COR-L47 (cell line): ENCODE measurements at places on chromosomes 2 and 18.
A peak's percentile ranks its signal among the peaks of the same experiment; 100 is the strongest.

GRCh38 chr2:55418072-55418471, 1.6 kb downstream of the CCDC88A start:
- no peak for DNase-seq

DNA sequence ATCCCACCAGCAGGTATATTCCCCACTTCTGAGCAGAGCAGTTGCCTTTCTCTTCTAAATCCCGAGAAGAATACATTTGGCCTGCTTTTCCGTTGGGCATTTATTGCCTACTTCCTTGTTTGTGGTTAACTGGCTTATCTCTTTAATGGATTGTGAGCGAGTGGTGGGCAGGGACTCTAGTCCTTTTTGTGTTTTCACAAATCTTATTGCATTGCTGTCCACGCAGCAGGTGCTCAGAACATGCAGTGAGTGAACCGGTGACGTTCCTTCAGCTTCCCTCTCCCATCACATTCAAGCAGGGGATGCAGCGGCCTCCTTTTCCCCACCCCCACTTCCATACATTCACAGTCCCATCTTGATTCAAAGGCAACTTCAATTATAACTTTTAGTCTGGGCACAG, 28.9 kb upstream of the GAREM2 start:
- no peak for DNase-seq

DNA sequence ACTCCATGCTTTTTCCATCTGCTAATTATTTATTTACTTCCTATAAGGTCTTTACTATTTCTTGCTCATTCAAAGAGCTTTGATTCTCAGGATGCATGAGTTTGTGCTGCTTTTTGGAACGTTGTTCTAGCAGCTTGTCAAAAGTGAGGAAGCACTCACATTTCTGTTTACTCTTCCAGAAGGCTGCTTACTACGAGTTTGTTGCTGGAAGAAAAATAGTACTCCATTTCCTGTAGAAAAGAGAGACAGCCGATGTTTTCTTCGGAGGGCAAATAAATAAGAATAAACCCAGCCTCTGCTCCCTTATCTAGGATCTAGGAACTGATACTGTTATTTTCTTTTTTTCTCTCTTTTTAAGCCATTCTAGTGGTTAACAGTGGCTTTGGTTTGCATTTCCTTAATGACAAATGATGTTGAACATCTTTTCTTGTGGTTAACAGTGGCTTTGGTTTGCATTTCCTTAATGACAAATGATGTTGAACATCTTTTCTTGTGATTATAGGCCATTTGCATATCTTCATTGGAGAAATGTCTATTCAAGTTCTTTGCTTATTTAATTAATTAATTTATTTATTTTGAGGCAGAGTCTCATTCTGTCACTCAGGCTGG, 20.5 kb downstream of the CYP27A1 start:
- no peak for DNase-seq

GRCh38 chr18:14189858-14190257, 57.6 kb upstream of the ZNF519 start:
- no peak for DNase-seq

- DNase-seq = no peak
Observed at GRCh38 chr18:2935438-2936192, 77.3 kb downstream of the LPIN2 start.

DNA sequence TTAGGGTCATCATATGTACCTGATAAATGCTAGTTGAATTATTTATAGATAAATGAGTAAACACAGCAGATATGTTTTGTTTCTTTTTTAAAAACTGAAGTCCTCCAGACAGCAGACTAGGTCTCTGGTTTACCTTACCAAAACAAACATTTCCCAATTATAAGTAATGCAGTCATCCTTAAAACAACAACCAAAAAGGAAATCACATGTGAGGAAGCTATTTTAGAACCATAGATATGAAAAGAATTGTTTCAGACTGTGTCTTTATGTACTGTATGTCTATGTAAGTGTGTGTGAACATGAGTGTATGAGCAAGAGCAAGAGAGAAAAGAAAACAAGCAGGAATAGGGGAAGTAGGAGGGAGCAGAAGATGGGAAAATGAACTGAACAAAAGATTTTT, 441.0 kb downstream of the CPS1 start:
- DNase-seq = no peak

- DNase-seq = peak; percentile 31
Observed at GRCh38 chr2:138787053-138787666, 7.0 kb upstream of the NXPH2 start.

DNA sequence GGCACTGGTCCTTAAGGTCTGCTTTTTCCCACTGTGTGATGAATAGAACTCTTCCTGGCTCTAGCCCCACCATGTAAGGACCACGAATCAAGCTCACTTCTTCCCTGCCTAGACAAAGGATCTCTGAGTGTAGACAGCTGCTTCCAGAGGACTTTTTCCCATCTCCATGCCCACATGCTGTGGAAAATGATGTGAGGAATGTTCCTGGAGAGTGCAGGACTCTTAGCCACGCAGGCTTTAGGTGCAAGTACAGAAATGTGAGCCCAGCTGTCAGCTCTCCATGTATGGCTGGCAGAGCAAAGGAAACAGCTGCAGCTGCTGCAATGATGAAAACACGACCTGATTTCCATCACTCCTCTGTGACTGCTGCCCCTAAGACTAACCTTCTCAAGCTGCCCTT, 35.5 kb downstream of the NXPH2 start:
- no peak for DNase-seq

GRCh38 chr2:60376252-60376651, 177.2 kb downstream of the BCL11A start:
- no peak for DNase-seq

GRCh38 chr18:67682516-67682915, 166.0 kb upstream of the DSEL start:
- no peak for DNase-seq

DNA sequence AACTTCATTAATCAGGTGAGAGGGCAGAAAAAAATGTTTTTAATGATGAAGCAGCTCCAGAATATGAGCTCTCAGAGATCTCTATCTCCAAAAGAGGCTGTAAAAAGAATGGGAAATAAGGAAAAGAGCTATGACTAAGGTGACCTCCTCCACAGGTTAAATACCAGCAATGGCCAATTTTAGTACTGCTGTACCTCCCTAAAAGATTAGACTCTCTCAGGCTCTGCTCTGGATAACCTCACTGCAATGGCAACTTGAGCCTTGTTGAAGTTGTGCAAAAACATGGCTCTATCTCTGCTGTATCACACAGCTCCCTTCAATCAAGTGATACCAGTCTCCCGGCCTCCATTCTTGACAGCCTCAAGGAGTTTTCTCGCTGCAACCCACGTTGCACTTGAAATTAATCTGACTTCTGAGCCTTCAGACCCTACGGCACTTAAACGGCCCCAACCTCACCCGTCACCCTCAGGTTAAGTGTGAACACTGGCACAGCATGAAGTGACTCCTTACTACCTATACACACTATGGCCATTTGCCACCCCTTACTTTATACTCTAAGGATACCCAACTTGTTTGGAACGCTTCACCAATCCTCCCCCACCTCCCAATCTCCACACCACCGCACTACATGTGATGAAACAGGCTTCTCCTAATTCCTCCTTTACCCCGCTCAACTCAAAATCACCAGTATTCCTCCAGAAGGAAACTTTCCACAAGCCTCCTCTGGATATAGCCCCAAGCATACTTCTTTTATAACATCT, 36.3 kb downstream of the SMAD2 start:
- DNase-seq = no peak

- peak; percentile 79 for DNase-seq
Observed at GRCh38 chr2:231613663-231614558, 21.2 kb downstream of the TEX44 start.

- no peak for DNase-seq
Observed at GRCh38 chr18:56647951-56648893, 2.9 kb upstream of the WDR7 start.

- no peak for DNase-seq
Observed at GRCh38 chr2:8412082-8412481, 269.8 kb upstream of the ID2 start.

DNA sequence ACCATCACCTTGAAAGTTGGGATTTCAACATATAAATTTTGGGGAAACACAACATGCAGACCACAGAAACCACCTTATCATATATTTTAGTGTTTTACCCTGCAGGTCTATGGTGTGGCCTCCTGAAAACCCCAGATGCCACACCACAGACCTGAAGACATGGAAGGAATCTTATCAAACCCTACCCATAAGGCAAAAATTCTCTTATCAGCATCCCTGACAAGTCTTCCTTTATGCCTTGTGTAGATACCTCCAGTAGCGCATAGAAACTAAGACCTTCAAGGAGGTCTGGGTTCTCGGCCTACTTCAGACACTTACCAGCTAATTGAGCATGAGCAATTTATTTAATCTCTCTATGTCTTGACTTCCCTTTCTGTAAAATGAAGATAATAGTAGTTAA, 59.1 kb upstream of the SLC14A2 start:
- no peak for DNase-seq

DNA sequence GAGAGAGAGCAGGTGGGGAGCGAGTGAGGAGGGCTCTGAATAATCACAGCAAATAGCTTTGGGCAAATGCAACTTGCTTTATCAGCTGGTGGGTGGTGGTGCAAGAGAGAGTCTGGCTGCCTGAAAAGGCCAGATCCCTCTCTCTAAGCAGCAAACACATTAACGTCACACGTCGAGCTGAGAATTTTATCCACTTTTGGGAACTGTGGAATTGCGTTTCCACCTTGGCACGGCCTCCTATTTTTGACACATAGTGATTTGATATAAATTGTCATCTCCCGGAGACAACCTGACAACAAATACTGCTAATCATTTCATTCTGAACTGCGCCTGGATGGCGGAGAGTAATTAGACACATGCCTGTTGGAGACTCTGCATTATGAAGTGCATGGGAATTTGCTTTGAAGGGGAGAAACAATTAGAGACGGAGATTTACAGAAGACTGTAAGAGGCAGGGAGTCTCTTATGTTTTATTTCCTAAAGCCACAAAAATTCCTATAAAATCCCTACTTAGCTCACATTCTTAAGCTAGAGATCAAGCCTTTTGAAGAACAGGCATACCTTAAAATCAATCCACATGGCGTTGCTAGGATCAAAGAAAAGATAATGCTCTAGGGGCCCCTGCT, 634.1 kb downstream of the TDRD15 start:
- no peak for DNase-seq

- DNase-seq = no peak
Observed at GRCh38 chr18:22470248-22471235, 52.8 kb upstream of the CTAGE1 start.

- no peak for DNase-seq
Observed at GRCh38 chr2:71787476-71788185, 334.3 kb downstream of the DYSF start.

GRCh38 chr18:9206421-9206820, 69.8 kb downstream of the ANKRD12 start:
- DNase-seq = no peak

GRCh38 chr18:47795434-47795814, 135.0 kb downstream of the SMAD2 start:
- no peak for DNase-seq

DNA sequence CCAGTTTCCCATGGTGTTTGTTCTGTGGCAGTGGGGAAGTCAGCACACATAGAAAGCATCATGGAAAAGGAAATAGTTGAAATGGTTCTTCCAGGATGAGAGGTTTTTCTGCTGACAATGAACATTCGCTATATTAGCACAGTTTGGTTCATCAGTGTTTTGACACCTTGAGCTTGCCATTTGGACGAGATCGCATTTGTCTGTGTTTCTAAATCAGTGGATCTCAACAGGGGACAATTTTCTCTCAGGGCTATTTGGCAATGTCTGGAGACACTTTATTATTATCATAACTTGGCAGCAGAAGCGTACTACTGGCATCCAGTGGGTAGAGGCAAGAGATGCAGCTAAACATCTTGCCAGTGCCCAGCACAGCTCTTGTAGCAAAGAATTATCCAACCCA, 74.6 kb downstream of the CD8B2 start:
- DNase-seq = no peak

DNA sequence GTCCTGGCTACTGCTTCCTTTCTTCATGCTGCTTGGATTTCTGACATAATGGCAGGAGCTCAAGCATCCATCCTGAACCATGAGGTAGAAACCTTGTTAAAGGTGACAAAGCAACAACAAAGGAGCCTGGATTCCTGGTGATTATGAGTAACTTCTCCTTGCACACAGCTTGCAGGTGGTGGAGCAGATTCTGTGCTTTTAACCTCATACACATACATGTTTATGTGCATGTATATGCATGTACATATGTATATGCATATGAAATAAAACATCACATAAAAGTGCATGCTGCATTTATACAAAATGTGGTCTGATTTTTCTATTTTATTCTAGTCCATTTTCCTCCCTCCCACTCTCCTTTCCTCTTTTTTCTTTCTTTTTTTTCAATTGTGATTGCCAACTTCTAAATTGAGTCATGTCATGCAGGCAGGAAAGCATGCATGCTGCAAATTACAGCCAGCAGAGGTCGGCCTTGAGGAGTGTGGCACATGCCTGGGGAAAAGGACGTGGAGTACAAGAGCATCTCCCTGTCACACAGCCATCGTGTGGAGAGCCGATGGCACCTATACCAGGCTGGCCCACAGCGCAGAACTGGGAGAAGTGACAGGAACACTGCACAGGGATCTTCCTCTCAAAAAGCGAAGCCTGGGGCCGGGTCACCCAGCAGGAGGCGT, 17.9 kb downstream of the LCT start:
- no peak for DNase-seq

DNA sequence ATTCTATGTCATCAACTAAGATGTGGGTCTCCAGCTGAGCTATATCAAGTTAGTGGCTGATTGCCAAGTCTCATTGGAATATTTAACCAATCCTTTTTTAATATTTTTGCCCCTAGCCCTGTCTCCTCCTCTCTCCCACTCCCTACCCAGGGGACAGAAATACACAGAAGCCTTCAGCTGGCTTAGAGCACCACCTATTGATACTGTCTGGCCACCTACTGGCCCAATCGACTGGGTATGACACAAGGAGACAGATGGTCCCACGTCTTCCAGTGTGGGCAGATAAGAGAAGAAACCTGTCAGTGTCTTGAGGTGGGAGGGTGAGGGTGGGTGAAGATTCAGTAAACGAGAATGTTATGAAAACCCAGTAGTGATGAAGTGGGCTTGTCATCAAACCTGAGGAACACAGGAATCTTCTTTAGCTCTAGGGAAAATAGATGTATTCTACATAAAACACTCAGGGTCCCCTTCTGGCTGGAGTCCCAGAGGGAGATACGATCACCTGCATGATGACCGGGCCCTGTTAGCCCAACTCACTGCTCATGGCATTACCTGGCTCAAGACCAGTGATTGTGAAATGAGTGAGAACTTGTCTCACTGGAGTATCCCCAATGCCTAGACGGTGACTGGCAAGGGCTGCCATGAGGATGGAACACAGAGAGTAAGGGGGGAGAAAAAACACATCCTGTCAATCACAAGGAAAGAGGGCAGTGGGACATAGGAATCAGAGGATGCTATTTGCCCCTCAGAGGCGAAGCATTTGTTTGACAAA, 26.7 kb downstream of the POLR1A start:
- DNase-seq = no peak

GRCh38 chr18:52481116-52481515, 141.1 kb downstream of the DCC start:
- no peak for DNase-seq

- DNase-seq = no peak
Observed at GRCh38 chr18:58850786-58851469, 13.7 kb upstream of the ZNF532 start.
